H9 (cell line): ENCODE measurements at places on chromosomes 2 and 18. TPM values are rescaled to one million over a fixed set of nuclear protein-coding genes. Genes with fewer than 3 reads are reported as not detected.
A peak's percentile ranks its signal among the peaks of the same experiment; 100 is the strongest.

CLIP4 gene
- 0.66 and 0.77 TPM in 2 replicates for total RNA-seq

CRYGD gene
- total RNA-seq = not detected in 2 replicates

VIT gene
- 0.15 TPM in 1 of 2 replicates, not detected in the other for total RNA-seq

C2orf78 gene
- 0.07 and 0.09 TPM in 2 replicates for total RNA-seq

PROKR1 gene
- 1.5 TPM in 2 replicates for total RNA-seq

OTOS gene
- not detected in 2 replicates for total RNA-seq

FOSL2 gene
- total RNA-seq = 7.3 and 7.4 TPM in 2 replicates

IL36RN gene
- total RNA-seq = not detected in 2 replicates

SLC9A4 gene
- not detected in 2 replicates for total RNA-seq

SRD5A2 gene
- total RNA-seq = not detected in 2 replicates

SESTD1 gene
- total RNA-seq = 43.6 and 44.4 TPM in 2 replicates

CCDC85A gene
- 0.17 TPM in 1 of 2 replicates, not detected in the other for total RNA-seq

GRCh38 chr2:166042768-166043390 lies 84.9 kb downstream of the SCN1A start:
- no peaks in the 10 kb centered on the region for H3K4me1 ChIP-seq
- H3K4me3 ChIP-seq = no peak overlapping the region
- DNase-seq = no peak
- no peak overlapping the region for H3K27ac ChIP-seq

GRCh38 chr18:7945882-7946281 lies 378.8 kb downstream of the PTPRM start:
- H3K27ac ChIP-seq = no peak overlapping the region
- H3K4me1 ChIP-seq = no peaks in the 10 kb centered on the region
- no peak for DNase-seq
- no peaks in the 10 kb centered on the region for H3K27me3 ChIP-seq

- no peak overlapping the region for H3K4me3 ChIP-seq
- H3K4me1 ChIP-seq = no peaks in the 10 kb centered on the region
- no peaks in the 10 kb centered on the region for H3K36me3 ChIP-seq
- no peaks in the 10 kb centered on the region for H3K27me3 ChIP-seq
- no peak for DNase-seq
Measured at GRCh38 chr2:105928563-105928962, 183.9 kb downstream of the NCK2 start.

DNA sequence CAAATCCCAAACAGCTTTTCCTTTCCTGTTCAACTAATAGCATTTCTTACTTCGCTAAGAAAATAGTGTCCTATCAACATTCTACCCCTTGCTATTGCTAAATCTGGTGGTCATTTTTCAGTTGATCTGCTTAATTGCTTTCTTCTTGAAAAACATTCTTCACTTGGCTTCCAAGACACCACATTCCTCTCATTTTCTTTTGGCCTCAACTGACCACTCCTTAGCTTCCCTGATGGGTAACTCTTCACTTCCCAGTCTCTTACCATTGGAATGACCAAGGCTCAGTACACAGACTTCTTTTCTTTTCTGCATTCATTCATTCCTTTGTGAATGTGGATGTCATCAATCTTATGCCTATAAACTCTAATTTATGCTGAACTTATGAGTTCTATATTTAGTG lies 230.8 kb upstream of the CDH2 start:
- H3K27me3 ChIP-seq = no peaks in the 10 kb centered on the region
- no peaks in the 10 kb centered on the region for H3K4me1 ChIP-seq
- no peak overlapping the region for H3K4me3 ChIP-seq

- H3K27me3 ChIP-seq = no peaks in the 10 kb centered on the region
- no peak overlapping the region for H3K27ac ChIP-seq
- H3K4me1 ChIP-seq = no peaks in the 10 kb centered on the region
- no peaks in the 10 kb centered on the region for H3K36me3 ChIP-seq
- DNase-seq = peak; percentile 75
Measured at GRCh38 chr2:54503192-54503591, 47.1 kb downstream of the SPTBN1 start.

GRCh38 chr2:103361712-103362111 lies 599.9 kb downstream of the TMEM182 start:
- H3K4me1 ChIP-seq = no peaks in the 10 kb centered on the region; the same call in 1 of the 2 replicates
- H3K27me3 ChIP-seq = no peaks in the 10 kb centered on the region
- H3K4me3 ChIP-seq = no peak overlapping the region
- no peak overlapping the region for H3K27ac ChIP-seq

DNA sequence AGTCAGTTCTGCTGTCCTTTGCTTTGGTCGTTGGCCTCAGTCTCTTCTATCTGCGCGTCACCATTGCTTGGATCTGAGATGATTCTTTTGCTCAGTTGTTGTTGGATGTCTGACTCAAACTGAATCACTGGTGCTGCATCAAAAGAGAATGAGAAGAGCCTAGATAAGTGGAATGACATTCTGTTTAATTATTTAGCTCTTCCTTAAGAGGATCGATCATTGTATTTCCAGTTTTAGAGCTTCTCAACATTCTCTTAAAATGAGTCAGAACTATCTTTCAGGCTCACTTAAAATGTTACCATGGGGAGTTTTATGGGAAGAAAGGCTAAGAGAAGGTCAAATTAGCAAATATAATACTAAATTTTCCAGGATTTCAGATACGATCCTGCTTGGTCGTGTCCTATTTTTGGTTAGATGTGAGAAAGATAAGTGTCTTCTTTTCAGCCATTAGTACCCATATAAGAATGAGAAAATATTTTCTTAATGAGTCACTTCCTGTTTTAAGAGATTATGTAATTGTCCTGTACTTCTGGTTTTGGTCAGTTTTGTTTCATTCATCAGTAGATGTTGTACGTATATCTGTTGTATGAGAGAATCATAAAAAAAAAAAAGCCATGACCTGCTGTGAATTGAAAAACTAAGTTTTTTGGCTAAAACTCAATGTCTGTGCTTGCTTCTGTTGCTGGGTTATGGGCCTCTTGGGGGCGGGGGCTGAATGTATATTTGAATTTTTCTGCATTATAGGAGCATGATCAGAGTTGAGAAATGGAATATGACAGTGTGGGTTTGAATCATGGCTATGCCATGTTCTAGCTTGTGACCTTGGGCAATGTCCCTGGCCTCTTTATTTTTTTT lies 31.6 kb upstream of the CASP10 start:
- no peak overlapping the region for H3K4me3 ChIP-seq
- H3K27ac ChIP-seq = no peak overlapping the region
- peaks cover 3% of the 10 kb centered on the region; the same call in 1 of the 2 replicates for H3K36me3 ChIP-seq
- H3K27me3 ChIP-seq = no peaks in the 10 kb centered on the region
- H3K4me1 ChIP-seq = peaks cover 3% of the 10 kb centered on the region; the same call in 1 of the 2 replicates

GRCh38 chr2:55133467-55134315 lies 83.4 kb upstream of the RTN4 start:
- peaks cover 10% of the 10 kb centered on the region; the same call in 1 of the 2 replicates for H3K4me1 ChIP-seq
- no peaks in the 10 kb centered on the region for H3K36me3 ChIP-seq
- H3K4me3 ChIP-seq = peak overlapping the region; percentile 54
- no peaks in the 10 kb centered on the region for H3K27me3 ChIP-seq

DNA sequence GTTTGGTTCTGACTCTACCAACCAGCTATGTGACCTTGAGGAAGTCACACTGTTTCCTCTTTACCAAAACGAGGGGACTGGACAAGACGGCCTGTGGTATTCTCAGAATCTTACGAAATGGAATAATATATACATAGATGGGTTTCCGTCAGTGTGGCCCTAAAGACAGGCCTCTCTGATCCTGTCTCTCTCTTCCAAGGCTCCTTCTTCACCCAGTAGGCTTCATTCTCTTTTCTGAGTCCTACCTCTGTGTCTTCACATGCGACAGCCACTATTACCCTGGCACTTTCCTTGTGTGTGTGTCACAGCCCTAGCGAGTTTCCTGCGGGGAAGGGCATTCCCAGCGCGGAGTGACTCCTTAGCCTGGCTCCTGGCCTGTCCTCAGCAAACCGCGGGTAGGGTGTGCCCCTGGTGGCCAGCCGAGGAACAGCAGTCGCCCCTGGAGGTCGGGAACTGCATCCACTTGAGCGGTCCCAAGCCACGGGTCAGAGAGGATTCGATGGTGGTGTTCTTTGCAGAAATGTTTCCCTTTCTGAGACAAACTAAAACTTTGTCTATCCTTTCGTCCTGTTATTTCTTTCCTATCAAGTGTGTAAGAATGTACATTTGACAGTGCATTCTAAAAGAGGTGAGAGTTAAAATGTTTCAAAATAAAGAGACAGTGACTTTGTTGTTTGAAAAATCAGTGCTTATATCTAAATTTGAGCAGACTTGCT lies 63.3 kb downstream of the RAB31 start:
- no peak overlapping the region for H3K4me3 ChIP-seq
- no peaks in the 10 kb centered on the region for H3K27me3 ChIP-seq
- peak; percentile 89 for DNase-seq
- no peak overlapping the region for H3K27ac ChIP-seq

DNA sequence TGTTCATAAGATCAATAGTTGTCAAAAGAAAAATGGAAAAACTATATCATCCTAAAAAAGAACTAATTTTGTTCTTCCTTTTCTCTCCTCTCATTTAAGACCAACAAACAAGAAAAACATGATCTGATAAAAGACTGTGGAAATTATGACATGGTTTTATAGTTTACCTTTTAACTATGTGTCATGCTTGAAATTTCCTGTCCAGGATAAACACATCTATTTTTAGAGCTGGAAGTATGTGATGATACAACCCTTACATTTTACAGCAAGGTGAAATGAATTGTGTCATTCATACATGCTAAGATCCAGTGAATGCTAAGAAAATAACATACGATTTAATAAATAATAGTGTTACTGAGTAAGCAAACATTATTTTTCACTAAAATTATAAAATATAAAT lies 89.9 kb downstream of the GULP1 start:
- H3K27me3 ChIP-seq = no peaks in the 10 kb centered on the region
- DNase-seq = no peak
- no peak overlapping the region for H3K4me3 ChIP-seq
- no peak overlapping the region for H3K27ac ChIP-seq
- no peaks in the 10 kb centered on the region; the same call in 1 of the 2 replicates for H3K4me1 ChIP-seq

- H3K27me3 ChIP-seq = no peaks in the 10 kb centered on the region
- H3K36me3 ChIP-seq = peaks cover under 1% of the 10 kb centered on the region
- H3K27ac ChIP-seq = no peak overlapping the region
- no peak for DNase-seq
- H3K4me3 ChIP-seq = no peak overlapping the region
Measured at GRCh38 chr2:86700690-86701089, 19.4 kb upstream of the RMND5A start.

DNA sequence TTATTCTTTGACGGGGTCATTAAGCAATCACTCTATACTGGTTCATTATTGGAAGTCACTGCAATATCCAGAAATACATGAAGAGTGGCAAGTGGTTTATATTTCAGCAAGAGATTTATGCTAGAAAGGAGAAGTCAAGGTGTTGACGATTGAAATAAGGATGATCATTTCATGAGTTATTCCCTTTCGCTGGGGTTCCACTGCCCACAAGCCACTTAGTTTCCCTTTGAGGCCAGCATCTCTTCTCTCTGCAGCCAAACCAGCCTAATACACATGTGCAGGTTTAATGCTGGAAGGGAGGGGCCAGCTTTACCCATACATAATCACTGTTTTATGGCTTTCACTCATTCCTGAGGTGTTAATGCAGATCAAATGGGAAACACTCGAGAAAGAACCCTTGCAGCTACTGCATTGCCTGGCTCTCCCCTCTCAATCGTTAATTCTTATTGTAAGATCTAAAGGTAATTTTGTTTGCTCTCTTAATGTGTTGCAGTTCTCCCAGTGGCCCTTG lies 108.4 kb downstream of the MEIS1 start:
- H3K4me1 ChIP-seq = peaks cover 7% of the 10 kb centered on the region
- no peak for DNase-seq
- no peak overlapping the region for H3K4me3 ChIP-seq
- H3K27ac ChIP-seq = no peak overlapping the region
- no peaks in the 10 kb centered on the region for H3K36me3 ChIP-seq

GRCh38 chr18:2882201-2882600 lies 35.4 kb downstream of the EMILIN2 start:
- H3K4me1 ChIP-seq = no peaks in the 10 kb centered on the region
- no peaks in the 10 kb centered on the region for H3K27me3 ChIP-seq
- peaks cover 7% of the 10 kb centered on the region; the same call in 1 of the 2 replicates for H3K36me3 ChIP-seq
- no peak for DNase-seq
- H3K4me3 ChIP-seq = no peak overlapping the region

DNA sequence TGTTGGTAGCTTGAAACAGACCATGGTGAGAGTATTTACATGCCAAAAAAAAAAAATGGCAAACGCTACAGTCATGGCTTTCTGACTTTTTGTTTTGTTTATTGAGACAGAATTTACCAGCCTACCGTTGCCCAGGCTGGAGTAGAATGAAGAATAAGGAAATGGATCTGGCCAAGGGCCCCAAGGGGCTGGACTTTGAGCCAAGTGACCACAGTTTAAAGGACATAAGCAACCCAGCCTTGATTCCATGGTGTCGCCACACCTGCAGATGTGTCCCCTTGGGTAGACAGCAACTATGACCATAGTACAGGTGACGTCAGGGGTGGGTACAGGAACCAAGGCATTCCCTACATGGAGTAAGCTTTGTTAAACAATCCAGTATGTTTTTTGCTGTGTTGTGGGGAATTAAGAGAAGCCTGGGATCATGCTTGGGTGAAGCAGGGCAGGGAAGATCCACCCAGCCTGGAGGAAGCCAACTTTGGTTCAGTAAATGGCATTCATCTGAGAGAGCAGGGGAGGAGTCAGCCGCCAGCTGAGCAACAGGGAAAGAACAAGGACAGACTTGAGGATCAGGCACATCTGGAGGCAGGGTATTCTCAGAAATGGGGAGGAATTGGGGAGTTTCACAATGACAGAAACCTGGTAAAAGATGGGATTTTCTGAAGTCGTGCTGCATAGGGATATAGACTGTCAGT lies 110.3 kb upstream of the SH3BP4 start:
- H3K27ac ChIP-seq = no peak overlapping the region
- no peaks in the 10 kb centered on the region for H3K36me3 ChIP-seq
- peaks cover 4% of the 10 kb centered on the region; the same call in 1 of the 2 replicates for H3K4me1 ChIP-seq
- H3K27me3 ChIP-seq = no peaks in the 10 kb centered on the region
- H3K4me3 ChIP-seq = no peak overlapping the region

DNA sequence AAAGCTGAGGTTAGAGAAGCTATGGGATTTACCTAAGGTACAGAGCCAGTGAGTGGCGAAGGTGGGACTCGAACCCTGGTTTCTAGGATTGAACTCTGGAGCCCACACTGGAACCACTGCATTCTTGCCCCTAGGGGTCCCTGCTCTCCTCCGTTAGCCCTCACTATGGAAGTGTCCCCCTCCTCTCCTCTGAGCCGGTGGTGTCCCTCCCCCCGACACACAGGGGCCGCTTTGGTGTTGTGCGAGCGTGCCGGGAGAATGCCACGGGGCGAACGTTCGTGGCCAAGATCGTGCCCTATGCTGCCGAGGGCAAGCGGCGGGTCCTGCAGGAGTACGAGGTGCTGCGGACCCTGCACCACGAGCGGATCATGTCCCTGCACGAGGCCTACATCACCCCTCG lies 8.5 kb upstream of the GMPPA start:
- no peak overlapping the region for H3K4me3 ChIP-seq
- no peak overlapping the region for H3K27ac ChIP-seq
- no peak for DNase-seq
- H3K4me1 ChIP-seq = peaks cover 2% of the 10 kb centered on the region
- peaks cover 9% of the 10 kb centered on the region; the same call in 1 of the 2 replicates for H3K27me3 ChIP-seq
- H3K36me3 ChIP-seq = no peaks in the 10 kb centered on the region
